Activated T-cell treated with anti-CD3 and anti-CD28 coated beads, Interleukin-2, amount 50 U/mL, for 72 hours (primary cell): ENCODE measurements at places on chromosomes 7 and 10.

- DNase-seq: no peak
Observed at GRCh38 chr10:34224639-34225038, 590.5 kb downstream of the PARD3 start.

DNA sequence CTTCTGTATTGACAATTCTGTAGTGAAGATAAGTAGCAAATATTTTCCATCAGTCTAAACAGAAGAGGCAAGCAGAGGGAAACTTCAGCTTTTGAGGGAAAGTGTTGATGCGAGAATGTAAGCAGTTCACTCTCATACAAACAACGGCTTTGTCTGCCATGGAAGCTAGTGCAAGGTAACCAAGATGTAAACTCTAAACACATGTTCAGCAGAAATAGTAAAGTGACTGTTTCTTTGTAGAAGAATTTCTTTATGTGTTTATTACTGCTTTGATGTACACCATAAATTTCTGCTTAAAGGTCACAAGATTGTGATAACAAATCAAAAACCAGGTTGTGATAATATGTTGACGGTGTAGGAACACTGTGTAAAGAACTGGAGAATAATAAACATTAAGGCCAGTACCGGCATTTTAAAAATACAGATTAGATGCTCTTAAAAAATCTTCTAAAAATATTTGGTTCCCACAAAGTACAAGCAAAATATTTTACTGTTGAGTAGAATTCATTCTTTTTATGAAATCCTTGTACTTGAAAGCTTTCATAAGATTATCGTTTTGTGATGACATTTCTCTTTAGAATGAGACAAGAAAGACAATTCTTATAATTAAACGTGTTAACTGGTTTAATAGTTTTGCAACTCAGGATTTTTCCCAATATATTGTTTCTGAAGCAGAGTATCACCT, 34.2 kb downstream of the SEMA3C start:
- DNase-seq: no peak

- DNase-seq: peak; percentile 10
Observed at GRCh38 chr7:25858525-25859411, 293.2 kb upstream of the NFE2L3 start.

GRCh38 chr10:6130848-6131470, 42.1 kb downstream of the RBM17 start:
- DNase-seq: no peak
